CD8-positive, alpha-beta T cell (primary cell): ENCODE measurements at places on chromosomes 3 and 15.

- DNase-seq = no peak
Measured at GRCh38 chr15:61828860-61829513, 231.3 kb downstream of the VPS13C start.

- DNase-seq = no peak
Measured at GRCh38 chr3:177652556-177653291, 455.4 kb upstream of the TBL1XR1 start.

- peak; percentile 33 for DNase-seq
Measured at GRCh38 chr3:108838436-108838835, 15.8 kb downstream of the TRAT1 start.

DNA sequence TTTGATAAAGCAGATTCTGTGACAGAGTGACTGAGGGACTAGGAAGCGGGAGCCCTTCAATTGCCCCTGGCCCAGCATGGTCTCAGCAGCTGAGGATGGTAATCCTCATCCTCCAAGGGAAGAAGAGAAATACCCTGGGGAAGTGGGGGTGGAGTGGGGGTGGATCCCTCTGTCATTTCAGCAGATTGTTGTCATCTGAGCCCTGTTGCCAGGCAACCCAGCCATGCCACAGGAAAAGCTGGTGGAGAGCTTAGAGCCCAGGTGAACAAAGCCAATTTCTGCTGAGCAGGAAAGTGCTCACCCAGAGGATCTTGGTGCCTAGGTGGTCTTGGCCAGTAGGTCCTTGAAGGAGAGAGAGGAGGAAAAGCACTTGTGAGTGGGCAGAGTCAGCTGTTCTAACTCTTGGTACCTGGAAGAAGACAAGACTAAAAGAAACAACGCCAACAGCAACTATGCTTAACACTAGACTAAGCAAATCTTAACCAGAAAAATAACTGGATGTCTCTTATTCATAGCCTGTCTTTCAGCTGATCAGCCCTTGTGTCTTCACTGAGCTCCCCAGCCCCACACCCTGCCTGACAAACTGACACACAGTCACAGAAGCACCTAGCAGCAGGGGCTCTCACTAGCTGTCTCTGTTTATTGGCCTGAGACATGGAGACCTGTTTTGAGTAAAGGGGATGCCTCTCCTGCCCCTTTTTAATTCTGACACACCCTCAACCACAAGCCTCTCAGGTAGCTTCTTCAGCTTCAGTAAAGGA, 40.1 kb upstream of the DCLK3 start:
- DNase-seq = no peak

- DNase-seq = no peak
Measured at GRCh38 chr3:69560116-69560515, 174.2 kb upstream of the FRMD4B start.

GRCh38 chr3:53287131-53287629, 31.4 kb upstream of the TKT start:
- DNase-seq = no peak

DNA sequence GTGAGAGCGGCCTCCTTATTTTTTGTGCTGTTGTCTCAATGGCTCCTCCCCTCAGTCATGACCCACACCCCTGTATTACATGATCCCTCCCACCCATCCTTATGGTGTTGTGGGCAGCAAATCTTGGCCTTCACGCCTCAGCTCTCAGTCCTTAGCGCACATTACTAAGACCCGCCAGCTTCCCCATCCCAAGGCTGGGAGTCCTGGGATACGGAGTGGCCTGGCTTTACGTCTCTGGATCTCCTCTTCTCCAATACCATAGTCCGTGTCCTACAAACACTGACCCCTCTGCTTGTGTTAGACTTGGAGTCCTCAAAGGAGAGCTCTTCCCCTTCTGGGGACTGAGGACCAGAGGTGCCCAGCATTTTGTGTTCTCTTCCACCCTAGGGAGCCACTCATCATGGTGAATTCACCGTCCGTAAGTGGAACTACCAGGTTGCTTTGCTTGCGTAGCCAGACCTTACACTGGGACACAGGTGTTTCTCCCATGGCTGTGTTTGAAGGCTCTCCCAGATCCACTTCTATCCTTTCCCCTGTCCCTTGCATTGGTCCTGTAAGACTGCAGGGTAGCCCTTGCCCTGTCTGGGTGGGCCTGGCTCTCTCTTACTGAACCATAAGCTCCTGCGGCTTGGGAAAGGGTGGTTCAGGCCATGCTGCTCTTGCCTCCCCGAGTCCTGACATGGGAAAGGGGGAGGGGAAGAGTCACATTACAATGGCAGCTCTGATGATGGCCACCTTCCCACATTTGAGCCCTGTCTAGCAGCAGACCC, 13.6 kb downstream of the GRM2 start:
- no peak for DNase-seq

DNA sequence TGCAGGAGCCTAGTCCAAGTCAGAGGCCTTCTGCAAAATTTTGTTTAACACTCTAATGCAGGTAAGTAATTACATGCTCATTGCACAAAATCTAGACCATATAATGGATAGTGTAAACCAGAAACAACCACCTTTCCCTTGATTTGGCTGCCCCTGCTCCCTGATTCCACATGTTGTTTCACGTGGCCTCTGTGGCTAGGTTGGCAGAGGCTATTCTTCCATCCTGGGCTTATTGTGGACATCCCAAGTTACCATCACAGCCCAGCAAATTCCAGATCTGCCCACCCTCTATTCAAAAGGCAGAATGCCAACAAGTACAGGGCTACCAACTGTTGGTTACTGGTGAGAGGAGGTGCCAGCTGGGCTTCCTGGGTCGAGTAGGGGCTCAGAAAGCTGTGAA, 794.5 kb upstream of the GRM7 start:
- DNase-seq = no peak

- no peak for DNase-seq
Measured at GRCh38 chr15:72584006-72584405, 70.5 kb upstream of the GOLGA6B start.

GRCh38 chr15:63178034-63178433, 11.4 kb upstream of the RAB8B start:
- DNase-seq = no peak

- DNase-seq = no peak
Measured at GRCh38 chr15:25508369-25509002, 69.7 kb upstream of the UBE3A start.

DNA sequence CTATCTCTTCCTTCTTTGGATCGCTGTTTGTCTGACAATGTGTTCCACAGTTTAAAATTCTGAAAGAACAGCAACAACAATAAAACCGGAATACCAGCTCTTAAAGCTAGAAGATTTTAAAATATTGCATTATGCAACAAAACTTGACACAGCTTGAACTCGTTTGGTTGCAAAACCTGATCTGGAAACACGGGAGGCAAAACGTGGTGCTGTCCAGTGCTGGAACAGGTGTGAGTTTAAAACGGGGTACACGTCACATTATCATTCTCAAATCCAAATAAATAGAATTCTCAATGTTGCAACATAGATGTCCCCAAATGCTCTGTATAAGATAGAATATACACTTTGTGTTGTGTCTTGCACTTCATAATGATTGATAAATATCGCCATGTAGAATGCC, 110.9 kb upstream of the LYSMD4 start:
- DNase-seq = no peak

GRCh38 chr15:98281130-98281529, 320.6 kb downstream of the ARRDC4 start:
- no peak for DNase-seq

- DNase-seq = no peak
Measured at GRCh38 chr3:11168881-11169805, 14.8 kb downstream of the HRH1 start.

- no peak for DNase-seq
Measured at GRCh38 chr15:65233696-65234095, 22.4 kb upstream of the CILP start.

DNA sequence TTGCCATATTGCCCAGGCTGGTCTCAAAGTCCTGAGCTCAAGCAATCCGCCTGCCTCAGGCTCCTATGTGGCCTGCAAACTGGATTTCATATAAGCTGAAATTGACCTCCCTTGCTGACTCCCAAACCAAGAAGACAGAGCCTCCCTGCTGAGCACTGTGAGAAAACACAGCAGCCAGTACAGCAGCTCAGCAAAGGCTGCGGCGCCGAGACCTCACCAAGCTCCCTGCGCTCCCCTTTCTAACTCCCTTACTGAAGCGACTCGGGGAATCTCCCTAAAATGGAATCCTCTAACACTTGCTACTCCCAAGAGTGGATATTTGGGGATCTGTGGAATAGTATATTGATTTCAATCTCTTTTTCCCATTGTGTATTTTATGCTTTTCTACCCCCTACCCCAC, 34.6 kb downstream of the MUC20 start:
- DNase-seq = no peak

DNA sequence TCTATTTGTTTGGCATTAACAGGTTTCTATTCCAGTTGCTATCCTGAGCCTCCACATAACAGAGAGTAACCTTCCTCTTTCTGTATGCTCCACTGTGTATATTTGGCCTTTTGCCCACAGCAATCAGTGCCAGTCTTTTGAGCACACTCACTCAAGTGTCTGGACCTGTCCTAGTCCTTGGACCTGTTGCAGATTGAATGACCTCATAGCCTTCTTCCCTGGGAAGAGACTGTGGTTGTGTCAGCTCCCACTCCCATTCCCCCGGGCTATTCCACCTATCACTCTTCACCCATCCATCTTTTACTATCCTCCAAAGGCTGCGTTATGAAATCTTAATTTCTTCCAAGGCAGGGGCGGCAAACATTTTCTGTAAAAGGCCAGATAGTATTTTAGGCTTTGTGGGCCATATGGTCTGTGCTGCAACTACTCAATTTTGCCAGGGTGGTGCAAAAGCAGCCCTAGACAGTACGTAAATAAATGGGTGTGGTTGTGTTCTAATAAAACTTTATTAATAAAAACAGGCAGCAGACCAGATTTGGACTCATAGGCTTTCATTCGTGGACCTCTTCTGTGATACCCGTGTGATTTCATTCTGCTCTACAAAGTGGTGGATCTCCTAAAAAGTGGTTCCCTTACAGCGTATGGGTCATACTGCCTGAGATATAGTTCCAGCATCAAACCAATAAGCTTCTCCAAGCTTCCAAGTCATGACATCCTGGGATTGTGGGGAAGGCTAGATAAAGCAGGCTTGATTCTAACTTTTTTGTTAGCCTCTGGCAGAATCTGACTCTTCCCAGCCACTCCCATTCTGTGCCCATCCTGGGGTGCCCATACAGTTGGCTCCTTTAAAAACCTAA, 57.4 kb downstream of the CDAN1 start:
- DNase-seq = no peak

DNA sequence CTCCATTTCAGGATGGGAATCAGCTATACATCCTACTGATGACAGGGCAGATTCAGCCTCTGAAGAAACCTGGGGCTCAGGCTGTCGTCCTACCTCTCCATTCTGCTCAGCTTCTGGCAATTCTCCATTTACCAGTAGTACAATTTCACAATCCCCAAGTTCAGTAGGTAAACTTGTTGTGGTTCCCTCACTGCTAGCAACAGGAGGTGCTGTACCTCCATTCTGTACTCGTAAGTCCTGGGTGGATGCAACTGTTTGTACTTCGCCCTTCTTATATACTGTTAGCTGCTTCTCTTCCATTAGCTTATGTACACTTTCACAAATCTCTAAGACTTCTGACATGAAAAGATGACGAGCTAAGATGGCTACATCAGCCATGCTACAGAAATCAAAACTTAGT, 11.6 kb downstream of the ZBTB11 start:
- no peak for DNase-seq

- DNase-seq = no peak
Measured at GRCh38 chr3:101643009-101643844, 33.7 kb downstream of the ZBTB11 start.

GRCh38 chr15:67307889-67308597, 53.5 kb downstream of the IQCH start:
- DNase-seq = no peak

- DNase-seq = no peak
Measured at GRCh38 chr3:190242147-190242546, 80.1 kb downstream of the CLDN1 start.

- no peak for DNase-seq
Measured at GRCh38 chr3:129021140-129021551, 20.0 kb downstream of the EFCC1 start.

DNA sequence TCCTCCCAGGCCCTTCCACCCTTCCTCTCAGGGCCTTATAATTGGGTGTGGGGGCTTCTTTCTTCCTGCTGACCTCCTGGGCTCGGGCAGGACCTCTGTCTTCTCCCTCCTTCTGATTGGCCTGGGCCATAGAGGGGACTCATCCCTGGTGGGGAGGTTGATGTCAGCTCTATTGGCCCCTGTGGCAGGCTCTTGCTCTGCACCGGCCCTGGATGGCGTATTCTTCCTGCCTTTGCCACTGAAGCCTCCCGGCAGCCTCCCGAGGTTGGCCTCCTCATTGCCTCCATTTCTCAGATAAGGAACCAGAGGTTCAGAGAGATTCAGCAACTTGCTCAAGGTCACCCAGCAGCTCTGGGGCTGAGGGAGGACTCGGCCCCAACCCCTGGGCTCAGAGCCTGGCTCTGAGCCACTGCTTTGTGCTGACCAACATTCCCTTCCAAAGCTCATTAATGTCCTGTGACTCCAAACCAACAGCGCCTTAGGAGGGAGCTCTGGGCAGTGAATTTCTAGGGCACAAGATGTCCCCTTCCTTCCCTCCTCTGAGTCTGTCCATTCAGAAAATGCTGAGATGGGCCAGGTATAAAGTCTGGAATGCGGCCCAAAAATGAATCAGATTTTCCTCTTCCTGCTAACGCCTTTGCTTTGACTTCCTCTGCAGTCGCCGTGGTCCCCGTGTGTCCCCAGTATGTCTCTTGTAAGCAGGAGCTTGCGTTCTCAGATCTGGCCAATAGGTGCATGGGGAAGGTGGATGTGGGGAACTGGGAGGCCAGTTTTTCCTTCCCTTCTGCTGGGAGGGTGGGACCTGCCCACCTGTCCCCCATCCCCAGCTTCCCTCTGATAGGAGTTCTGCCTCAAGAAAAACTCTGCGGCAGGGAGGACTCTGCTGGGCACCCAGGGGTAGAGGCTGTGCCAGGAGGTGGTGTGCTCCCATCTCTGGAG, 74.2 kb downstream of the HMCES start:
- no peak for DNase-seq
